ENCODE measurements at places on chromosomes 1 and 21. TPM values are rescaled to one million over a fixed set of nuclear protein-coding genes. Genes with fewer than 3 reads are reported as not detected.

DNA sequence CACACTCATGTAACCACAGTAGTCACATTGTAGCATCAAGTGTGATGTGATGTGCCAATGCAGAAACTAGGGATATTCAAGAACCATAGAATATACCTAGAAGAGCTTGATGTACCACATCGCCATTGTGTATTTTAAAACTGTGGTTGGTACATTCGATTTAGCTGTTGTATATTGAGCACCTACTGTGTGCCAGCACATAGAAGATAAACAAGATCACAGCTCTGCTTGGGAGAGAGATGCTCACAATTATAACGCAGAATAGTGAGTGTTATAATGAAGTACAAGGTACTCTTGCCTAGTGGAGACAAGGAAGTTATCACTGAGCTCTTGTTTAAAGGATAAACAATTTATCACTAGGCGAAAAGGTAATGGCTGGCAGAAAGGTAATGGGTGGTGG, 4.7 kb downstream of the BTF3L4 start:
- DNase-seq = no peak

- DNase-seq = no peak
These were observed 32.5 kb downstream of the THAP3 start for GRCh38 chr1:6657138-6657537.

DNA sequence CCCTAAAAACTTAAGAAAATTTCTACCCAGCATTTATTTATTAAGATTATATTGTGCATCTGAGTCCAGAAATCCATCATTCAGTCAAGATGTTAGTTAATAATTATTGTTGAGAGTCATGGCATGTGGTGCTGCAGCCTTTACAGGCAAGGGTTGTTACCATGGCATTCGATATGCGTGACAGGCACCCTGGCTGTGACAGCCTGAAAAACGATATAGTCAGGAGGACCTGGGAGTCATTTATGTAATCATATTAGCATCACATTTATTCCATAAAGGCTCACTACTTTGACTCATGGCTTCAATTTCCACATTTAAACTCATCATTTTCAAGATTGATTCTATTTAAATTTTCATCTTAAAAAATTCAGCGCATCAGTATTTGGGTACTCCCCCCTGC, 68.0 kb downstream of the CACHD1 start:
- DNase-seq = no peak

GRCh38 chr1:57591842-57592241, 168.0 kb upstream of the DAB1 start:
- no peak for DNase-seq

GRCh38 chr21:32112195-32112594, 166.7 kb downstream of the MIS18A start:
- DNase-seq = no peak

- DNase-seq = no peak
These were observed 484.8 kb downstream of the PTPRC start for GRCh38 chr1:199123615-199124014.

DNA sequence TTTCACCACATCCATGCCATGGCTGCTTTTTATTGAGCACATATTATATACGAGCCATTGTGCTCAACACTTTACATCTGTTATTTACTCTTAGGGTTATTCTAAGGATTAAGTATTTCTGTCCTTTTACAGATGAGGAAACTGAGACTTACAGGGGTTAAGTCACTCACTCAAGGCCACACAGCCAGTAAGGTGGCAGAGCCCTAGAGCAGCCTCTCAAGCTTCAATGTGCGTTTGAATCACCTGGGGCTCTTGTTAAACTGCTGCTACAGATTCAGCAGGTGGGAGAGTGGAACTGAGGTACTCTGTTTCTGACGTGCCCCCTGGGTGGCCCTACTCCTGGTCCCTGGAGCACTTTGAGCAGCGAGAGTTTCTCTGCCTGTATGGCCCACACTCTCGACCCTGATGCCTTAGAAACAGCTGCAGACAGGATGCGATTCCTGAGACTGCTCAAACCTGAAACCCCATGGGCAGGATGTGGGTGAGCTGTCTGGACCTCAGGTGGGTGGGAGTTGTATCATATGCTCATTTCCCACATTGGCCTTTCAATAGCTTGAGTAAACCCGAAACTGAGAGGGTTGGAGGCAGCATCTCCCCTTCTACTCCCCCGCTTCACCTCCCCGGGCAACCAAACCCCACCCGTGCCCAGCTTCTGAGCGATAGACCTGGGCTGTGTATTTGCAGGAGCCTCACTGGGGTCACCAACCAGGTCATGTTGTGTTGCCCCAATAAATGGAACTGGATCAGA, 59.3 kb downstream of the MAN1C1 start:
- DNase-seq = no peak

GRCh38 chr21:21101911-21102310, 103.7 kb downstream of the NCAM2 start:
- DNase-seq = peak; percentile 25

DNA sequence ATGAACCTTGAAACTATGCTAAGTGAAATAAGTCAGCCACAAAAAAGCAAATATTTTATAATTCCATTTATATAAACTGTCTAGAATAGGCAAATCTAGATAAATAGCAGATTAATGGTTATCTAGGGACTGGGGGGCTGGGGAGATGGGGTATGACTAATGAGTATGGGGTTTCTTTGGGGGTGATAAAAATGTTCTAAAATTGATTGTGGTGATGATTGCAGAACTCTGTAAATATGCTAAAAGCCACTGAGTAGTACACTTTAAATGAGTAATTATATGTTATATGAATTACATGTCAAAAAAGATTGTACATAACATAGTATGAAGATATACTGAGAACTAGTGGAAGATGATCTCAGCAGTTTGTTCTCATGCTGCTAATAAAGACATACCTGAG, 675.0 kb downstream of the KIF26B start:
- no peak for DNase-seq

- no peak for DNase-seq
These were observed 35.7 kb downstream of the TOR1AIP1 start for GRCh38 chr1:179917601-179918429.

GRCh38 chr1:17104782-17105181, 14.5 kb downstream of the PADI2 start:
- no peak for DNase-seq

GRCh38 chr21:37538971-37539590, 172.5 kb downstream of the DYRK1A start:
- no peak for DNase-seq

DNA sequence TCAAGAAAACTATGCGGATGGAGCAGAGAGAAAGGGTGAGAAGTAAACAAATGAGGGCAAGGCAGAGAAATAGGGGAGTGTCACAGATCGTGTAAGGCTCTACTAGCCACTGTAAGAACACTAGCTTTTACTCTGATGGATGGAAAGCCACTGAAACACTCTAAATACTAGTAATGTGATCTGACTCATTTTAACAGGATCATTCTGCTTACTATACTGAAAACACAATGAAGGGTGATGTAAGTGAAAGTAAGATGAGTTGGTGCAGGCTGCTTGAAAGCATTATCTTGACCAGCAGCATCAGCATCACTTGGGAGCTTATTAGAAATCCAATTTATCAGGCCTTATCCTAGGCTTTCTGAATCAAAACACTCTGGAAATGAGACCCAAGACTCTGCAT, 32.7 kb downstream of the TUT4 start:
- no peak for DNase-seq

GRCh38 chr1:232473324-232473723, 156.6 kb downstream of the SIPA1L2 start:
- DNase-seq = peak; percentile 24

GRCh38 chr21:34280389-34280795, 83.4 kb upstream of the KCNE2 start:
- DNase-seq = no peak

DNA sequence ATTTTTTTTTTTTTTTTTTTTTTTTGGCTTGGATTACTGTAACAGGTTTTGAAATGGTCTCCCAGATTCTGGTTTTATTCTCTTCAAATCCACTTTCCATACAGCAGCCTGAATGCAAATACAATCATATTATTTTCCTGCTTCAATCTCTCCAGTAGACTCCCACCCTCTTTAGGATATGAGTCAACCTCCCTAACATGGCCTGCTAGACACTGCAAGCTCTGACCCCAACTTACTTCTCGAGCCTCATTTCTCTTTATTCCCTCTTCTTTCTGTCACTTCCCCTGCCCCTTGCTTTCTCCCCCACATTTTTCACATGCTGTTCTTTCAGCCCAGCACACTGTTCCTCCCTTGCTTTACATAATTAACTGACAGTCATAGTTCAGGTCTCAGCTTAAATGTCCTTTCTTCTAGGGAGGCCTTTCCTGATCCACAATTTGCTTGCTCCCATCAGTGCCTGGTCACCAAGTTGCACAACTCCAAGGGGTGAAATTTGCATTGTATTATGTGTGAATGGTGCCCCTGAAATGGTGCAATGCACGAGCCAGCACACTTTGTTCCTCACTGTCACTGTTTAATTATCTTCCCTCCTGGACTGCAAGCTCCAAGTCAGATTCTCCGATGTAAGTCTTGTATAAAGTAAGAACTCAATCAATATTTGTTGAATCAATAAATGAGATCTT, 22.1 kb upstream of the IL19 start:
- DNase-seq = no peak

The MSH4 gene
- total RNA-seq = 0.30 TPM

The SLC44A5 gene
- total RNA-seq = 1.6 TPM

The NOS1AP gene
- total RNA-seq = 14.7 TPM

The TRNP1 gene
- 49.4 TPM for total RNA-seq

The PAPPA2 gene
- total RNA-seq = 0.27 TPM

The TCEA3 gene
- 0.73 TPM for total RNA-seq

The ROR1 gene
- total RNA-seq = 54.6 TPM

The CLDN17 gene
- total RNA-seq = not detected

Data from WTC11 (cell line).